ENCODE measurements at places on chromosomes 12 and 14.

DNA sequence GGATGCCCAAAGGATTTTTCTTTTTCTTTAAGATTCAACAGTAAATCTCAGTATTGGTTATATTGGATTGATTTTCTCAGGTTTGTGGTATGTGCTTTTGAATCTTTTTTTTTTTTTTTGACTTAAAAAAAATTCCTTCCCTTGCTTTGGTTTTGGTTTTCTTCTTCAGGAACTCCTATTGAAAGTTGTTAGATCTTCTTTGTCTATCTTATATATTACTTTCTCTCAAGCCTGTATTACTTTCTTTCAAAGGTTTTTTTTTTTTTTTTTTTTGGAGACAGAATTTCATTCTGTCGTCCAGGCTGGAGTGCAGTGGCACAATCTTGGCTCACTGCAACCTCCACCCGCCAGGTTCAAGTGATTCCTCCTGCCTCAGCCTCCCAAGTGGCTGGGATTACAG is 21.9 kb downstream of the PPP4R4 start:
- no peak for DNase-seq

- DNase-seq: no peak
Observed at GRCh38 chr12:119679081-119679480, 11.1 kb downstream of the PRKAB1 start.

- DNase-seq: no peak
Observed at GRCh38 chr12:120996133-120996746, 17.9 kb downstream of the HNF1A start.

- DNase-seq: no peak
Observed at GRCh38 chr12:98763656-98764055, 118.6 kb downstream of the APAF1 start.

DNA sequence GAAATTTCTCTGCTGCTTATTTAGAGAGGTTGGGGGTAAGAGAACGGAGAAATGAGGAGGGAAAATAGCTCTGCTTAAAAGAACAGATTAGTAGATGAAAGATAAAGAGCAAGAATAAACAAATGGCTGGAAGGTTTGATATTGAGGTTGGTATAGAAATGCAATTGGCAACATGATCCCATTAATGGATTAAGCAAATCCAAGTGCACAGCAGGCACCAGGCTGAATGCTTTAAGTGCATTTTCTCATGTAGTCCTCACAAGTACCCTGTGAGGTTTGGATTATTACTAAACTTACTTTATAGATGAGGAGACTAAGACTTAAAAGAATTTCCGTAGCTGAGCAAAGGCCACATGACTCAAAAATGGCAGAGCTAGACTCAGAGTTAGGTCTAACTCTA is 76.9 kb upstream of the ATF1 start:
- DNase-seq: no peak

DNA sequence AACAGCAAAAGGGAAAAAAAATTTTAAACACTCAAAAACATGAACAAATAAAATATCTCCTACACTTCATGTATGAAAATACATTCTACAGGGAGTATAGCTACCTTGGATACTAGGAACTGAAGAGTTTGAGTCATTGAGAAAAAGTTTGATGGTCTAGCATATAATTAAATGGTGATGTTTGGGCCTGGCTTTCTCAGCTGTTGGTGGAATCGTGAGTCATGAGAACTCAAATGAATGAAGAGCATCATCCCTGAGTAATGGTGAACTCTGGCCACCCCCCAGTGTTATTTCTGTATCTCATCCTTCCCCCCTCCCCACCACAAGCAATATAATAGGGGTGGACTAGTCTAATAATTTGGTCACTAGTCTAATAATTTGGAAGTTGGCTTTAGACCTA is 6.7 kb upstream of the SLC6A15 start:
- no peak for DNase-seq

- DNase-seq: no peak
Observed at GRCh38 chr14:99874306-99874705, 81.1 kb downstream of the EML1 start.

All from stimulated activated CD4-positive, alpha-beta T cell treated with anti-CD3 and anti-CD28 coated beads, Interleukin-4, amount 100 ng/mL, for 1 hour (primary cell).